ENCODE measurements at places on chromosomes 4 and X. TPM values are rescaled to one million over a fixed set of nuclear protein-coding genes. Genes with fewer than 3 reads are reported as not detected.

Gene MAGED4
- polyA plus RNA-seq, result 6.0 TPM

Gene ZNF81
- 2.3 TPM for polyA plus RNA-seq

Gene CD99
- 547 TPM for polyA plus RNA-seq

Gene LEF1
- 536 TPM for polyA plus RNA-seq

Gene TSR2
- polyA plus RNA-seq, result 31.0 TPM

Gene HSFX3
- polyA plus RNA-seq, result 1.6 TPM

Gene SLC35A2
- polyA plus RNA-seq, result 13.3 TPM

Gene TLR10
- polyA plus RNA-seq, result 4.4 TPM

Gene TRIM60
- not detected for polyA plus RNA-seq

Gene SHOX
- polyA plus RNA-seq, result 0.02 TPM

Gene MAGEA8
- 0.07 TPM for polyA plus RNA-seq

Gene MORC4
- 5.8 TPM for polyA plus RNA-seq

Gene MAP7D3
- 9.4 TPM for polyA plus RNA-seq

Gene NEXMIF
- 0.11 TPM for polyA plus RNA-seq

Gene KIAA1210
- polyA plus RNA-seq, result 0.16 TPM

Gene ADGRG4
- 0.02 TPM for polyA plus RNA-seq

Gene SYTL4
- polyA plus RNA-seq, result 2.1 TPM

Gene ETNPPL
- polyA plus RNA-seq, result 1.6 TPM

Gene SMIM20
- polyA plus RNA-seq, result 65.3 TPM

Gene TEX13C
- 0.02 TPM for polyA plus RNA-seq

Gene EGF
- 0.64 TPM for polyA plus RNA-seq

Gene ERCC6L
- polyA plus RNA-seq, result 0.46 TPM

Gene SPANXN4
- not detected for polyA plus RNA-seq

Gene ESX1
- 0.05 TPM for polyA plus RNA-seq

Gene ADH1B
- 58.8 TPM for polyA plus RNA-seq

Gene GABRQ
- polyA plus RNA-seq, result 0.09 TPM

Gene CHST7
- polyA plus RNA-seq, result 2.6 TPM

Gene IL2
- polyA plus RNA-seq, result 0.21 TPM

Gene EDA
- 1.5 TPM for polyA plus RNA-seq

Gene REST
- 12.4 TPM for polyA plus RNA-seq

Gene RENBP
- 18.3 TPM for polyA plus RNA-seq

Gene XKRX
- polyA plus RNA-seq, result 5.5 TPM

Gene UNC5C
- polyA plus RNA-seq, result 0.98 TPM

Gene CTAG1B
- not detected for polyA plus RNA-seq

Gene COX18
- polyA plus RNA-seq, result 14.5 TPM

Gene PPP2R2C
- 6.4 TPM for polyA plus RNA-seq

Gene RAB40AL
- 0.09 TPM for polyA plus RNA-seq

Gene PNMA6F
- 0.02 TPM for polyA plus RNA-seq

Gene QRFPR
- 0.09 TPM for polyA plus RNA-seq

Gene SHROOM3
- 1.2 TPM for polyA plus RNA-seq

Gene SAP30
- polyA plus RNA-seq, result 15.5 TPM

Gene ANXA10
- 0.34 TPM for polyA plus RNA-seq

Gene ITIH6
- polyA plus RNA-seq, result not detected

Gene TMEM35A
- 0.48 TPM for polyA plus RNA-seq

Gene MAGT1
- polyA plus RNA-seq, result 25.7 TPM

Gene HELQ
- 14.3 TPM for polyA plus RNA-seq

Gene ZNF827
- 10.2 TPM for polyA plus RNA-seq

Gene ZNF630
- 1.7 TPM for polyA plus RNA-seq

Gene P2RY8
- 12.9 TPM for polyA plus RNA-seq

Gene PRKG2
- 0.84 TPM for polyA plus RNA-seq

Gene PAGE1
- not detected for polyA plus RNA-seq

Data from thymus (tissue), 14 donors.